Type B pancreatic cell (in vitro differentiated cells): ENCODE measurements at places on chromosomes 13 and 19. TPM values are rescaled to one million over a fixed set of nuclear protein-coding genes. Genes with fewer than 3 reads are reported as not detected.

Gene KLF1
- not detected in 2 replicates for total RNA-seq

Gene SGCG
- total RNA-seq: 5.6 and 15.1 TPM in 2 replicates

DNA sequence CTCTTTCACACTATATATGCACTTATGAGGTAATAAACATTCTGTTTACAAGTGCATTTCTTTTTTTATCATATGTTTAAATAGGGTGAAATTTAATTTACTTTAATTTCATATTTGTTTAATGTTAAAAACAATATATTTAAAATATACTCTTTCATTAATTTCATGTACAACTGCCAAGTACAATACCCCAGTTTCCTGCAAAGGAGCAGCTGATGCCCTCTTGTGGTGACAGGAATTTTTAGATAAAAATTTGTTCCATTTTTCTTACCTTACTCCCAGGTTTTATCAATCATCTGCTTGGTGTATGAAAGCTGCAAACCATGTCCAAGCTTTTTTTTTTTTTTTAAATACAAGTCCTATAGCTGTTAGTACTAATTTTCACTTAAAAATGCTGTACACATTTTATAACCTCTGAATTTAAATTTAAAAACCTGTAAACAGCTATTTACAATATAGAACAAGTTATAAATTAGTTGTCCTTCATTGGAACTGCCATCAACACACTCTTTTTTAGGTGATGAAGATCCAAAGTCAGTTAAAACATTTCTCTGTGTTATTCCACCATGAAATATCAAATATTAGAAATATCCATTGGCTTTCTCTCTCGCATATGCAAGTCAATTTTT, 4.9 kb downstream of the PCDH20 start:
- no peak for DNase-seq

- no peak for DNase-seq
Measured at GRCh38 chr13:90757127-90757680, 590.3 kb upstream of the MIR17HG start.

DNA sequence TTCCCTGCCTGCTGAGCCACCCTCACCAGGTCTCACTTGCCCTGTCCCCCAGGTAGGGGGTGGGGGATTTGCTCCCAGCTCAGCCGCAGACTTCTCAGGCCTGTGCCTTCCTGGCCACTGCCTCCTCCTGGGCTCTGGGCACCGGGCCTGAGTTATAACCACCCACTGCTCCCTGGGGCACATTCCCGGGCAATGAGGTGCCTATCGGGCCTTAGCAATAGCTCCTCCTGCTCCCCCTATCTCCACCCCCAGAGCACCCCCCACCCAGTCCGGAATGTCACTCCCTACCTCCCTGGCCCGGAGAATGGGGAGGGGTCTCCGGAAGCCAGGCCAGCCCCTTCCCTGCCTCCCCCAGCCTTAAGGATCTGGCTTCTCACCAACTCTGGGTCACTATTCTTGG, at the start of gene KLK5:
TSS of gene KLK5 (minus strand) at position 129 of the 400 bp plus-strand sequence. CDS start 381 bp downstream, outside the sequence.
- DNase-seq: no peak

DNA sequence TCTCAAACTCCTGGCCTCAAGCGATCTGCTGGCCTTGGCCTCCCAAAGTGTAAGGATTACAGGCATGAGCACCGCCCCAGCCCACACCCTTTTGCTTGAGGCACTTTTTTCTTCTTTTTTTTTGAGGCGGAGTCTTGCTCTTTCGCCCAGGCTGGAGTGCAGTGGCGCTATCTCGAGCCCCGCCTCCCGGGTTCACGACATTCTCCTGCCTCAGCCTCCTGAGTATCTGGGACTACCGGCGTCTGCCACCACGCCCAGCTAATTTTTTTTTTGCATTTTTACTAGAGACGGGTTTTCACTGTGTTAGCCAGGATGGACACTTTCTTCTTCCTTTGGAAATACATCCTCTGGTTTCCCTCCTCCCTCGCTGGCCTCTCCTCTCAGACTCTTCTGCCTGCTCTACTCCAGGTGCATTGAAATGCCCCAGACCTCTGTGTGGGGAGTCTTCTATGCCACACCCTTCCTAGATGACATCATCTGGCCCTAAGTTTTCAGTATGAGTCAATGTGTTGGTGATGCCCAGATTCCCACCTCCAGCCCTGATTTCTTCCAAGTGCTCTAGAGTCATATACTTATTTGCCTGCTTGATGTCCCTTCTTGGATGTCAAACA, 20.7 kb upstream of the TPT1 start:
- DNase-seq: no peak

DNA sequence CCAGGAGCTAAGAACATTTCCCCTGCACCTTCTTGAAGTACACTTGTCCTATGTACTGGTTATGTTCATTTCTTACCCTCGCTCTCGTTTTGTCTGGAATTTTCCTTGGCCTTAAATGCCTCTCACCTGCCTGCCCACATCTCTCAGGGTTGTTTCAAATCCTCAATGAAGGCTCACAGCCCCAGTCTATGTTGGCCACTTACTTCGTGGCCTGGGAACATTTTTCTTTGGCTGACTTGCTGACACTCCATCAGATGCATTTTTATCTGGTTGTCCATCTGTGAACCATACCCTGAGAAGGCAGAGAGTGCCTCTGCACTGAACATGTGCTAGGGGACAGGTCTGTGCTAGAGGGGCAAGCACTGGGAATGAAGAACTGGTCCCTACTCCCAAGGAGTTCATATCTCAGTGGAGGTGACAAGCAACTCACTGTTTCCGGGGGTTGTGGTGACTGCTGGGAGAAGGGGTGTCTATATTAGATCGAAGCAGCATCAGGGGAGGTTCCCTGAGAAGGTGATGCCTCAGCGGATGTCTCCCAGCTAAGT, 53.6 kb downstream of the USPL1 start:
- no peak for DNase-seq
